MM.1S (cell line): ENCODE measurements at places on chromosomes 1 and 21.

DNA sequence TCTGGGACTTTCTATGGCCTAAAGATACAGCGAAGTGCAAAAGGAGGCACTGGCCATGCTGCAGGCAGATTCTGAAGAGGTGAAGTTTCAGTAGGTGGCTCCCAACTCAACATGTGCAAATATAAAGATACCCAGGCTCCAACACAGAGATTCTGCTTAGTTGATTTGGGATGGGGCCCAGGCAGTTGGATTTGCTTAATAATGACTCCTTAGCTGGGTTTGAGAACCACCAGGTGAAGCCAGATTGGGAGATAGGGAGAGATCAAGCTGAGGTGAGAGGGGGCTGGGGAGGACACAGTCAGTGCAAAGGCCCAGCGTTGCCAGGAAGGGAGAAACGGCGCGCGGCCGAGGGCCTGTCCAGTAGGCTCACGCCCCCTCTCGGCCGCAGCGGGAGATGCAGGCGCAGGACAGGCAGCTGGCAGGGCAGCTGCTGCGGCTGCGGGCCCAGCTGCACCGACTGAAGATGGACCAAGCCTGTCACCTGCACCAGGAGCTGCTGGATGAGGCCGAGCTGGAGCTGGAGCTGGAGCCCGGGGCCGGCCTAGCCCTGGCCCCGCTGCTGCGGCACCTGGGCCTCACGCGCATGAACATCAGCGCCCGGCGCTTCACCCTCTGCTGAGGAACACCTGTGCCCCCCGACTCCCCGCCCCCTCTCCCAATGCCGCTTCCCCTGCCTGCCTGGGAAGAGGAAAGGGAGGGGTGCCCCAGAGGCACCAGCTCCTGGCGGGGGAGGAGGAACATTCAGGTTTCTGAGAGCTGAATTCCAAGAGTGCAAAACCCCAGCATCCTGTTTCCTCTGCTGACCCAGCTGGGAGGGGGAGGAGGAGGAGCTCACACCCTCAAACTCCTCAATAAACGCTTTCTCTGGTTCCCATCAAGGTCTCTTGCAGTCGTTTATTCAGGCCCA is 1.2 kb downstream of the FAM167B start:
- DNase-seq, result peak; percentile 86

- DNase-seq, result no peak
Observed at GRCh38 chr1:148363439-148363810, 119.7 kb downstream of the PPIAL4G start.

- no peak for DNase-seq
Observed at GRCh38 chr1:205543351-205544301, 39.2 kb downstream of the CDK18 start.

GRCh38 chr1:30892671-30893073 is 15.9 kb downstream of the SDC3 start:
- no peak for DNase-seq
